ENCODE measurements at places on chromosomes 3 and 15. TPM values are rescaled to one million over a fixed set of nuclear protein-coding genes. Genes with fewer than 3 reads are reported as not detected.

MYEF2 gene
- 8.4 TPM for total RNA-seq

DNA sequence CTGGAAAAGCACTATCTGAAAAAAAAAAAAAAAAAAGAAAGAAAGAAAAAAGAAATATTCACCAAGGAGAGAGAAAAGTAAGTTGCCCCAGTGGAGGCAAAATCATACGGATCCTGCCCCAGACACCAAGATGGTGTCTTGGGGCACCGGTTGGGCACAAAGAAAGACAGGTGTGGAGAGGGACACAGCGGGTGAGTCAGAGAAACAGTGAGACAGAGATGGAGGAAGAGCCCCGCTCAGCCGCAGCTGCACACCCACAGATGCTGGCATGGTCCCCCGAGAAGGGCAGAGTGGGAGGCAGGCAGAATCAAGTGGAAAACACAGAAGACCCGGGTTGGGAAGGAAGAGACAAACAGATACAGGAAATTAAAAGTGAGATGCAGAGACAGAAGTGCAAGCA is 129.7 kb upstream of the SMAD3 start:
- no peak for DNase-seq

- peak; percentile 24 for DNase-seq
Measured at GRCh38 chr15:33211176-33211808, 16.8 kb upstream of the FMN1 start.

DNA sequence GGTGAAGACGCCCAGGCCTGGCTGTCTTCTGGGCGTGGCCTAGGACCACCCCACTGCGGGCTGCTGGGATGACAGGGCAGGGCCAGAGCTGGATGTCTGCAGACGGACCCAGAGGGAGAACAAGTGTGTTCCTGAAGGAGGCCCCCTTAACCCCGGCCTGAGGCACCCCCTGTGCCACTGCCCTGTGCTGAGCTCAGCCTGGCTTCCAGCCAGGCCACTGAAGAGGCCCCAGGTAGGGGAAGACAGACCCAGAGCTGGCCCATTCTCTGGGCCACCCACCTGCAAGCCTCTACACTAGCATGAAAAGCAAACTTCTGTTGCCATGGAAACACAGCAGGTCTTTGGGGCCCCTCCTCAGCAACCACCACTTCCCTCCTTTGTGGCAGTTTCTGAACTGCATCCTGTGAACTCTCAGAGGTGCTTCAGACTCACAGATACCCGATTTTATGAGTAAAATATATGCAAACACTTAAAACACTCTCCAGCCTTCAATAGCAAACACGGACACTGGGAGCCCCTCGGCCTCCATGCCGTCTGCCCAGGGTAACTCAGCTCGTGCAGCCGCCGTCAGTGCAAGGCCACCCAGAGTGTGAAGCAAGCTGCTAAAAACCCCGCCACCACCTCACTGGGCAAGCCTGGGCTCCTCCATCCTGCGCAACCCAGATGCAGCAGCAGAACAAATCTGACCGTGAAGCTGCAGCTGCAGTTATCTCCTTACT is 42.5 kb downstream of the CMTM6 start:
- peak; percentile 68 for DNase-seq

SLCO2A1 gene
- total RNA-seq: 10.7 TPM

MYRIP gene
- 30.0 TPM for total RNA-seq

DNA sequence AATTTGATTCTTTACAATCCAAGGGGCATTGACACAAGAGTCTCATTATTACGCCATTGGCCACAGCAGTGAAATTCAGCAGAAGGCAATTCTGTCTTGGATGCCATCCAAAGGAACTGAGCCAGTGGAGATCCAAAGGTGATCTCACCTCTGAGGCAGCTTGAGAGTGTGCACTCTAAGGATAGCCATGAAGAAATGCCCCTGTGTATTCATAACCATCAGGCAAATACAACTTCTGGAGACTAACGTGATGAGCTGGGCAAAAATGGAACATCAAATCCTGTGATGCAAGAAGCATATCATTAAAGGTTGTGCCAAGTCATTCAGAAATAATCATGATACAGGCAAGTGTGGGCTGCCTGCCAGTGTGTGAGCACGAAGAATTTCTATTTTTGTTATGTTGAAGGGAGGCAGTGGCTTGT is 41.4 kb downstream of the ROBO2 start:
- DNase-seq: peak; percentile 4

- no peak for DNase-seq
Measured at GRCh38 chr3:78844307-78844706, 923.5 kb downstream of the ROBO1 start.

SLC27A2 gene
- total RNA-seq: 7.1 TPM

- DNase-seq: no peak
Measured at GRCh38 chr3:129006864-129007263, 5.8 kb downstream of the EFCC1 start.

DNA sequence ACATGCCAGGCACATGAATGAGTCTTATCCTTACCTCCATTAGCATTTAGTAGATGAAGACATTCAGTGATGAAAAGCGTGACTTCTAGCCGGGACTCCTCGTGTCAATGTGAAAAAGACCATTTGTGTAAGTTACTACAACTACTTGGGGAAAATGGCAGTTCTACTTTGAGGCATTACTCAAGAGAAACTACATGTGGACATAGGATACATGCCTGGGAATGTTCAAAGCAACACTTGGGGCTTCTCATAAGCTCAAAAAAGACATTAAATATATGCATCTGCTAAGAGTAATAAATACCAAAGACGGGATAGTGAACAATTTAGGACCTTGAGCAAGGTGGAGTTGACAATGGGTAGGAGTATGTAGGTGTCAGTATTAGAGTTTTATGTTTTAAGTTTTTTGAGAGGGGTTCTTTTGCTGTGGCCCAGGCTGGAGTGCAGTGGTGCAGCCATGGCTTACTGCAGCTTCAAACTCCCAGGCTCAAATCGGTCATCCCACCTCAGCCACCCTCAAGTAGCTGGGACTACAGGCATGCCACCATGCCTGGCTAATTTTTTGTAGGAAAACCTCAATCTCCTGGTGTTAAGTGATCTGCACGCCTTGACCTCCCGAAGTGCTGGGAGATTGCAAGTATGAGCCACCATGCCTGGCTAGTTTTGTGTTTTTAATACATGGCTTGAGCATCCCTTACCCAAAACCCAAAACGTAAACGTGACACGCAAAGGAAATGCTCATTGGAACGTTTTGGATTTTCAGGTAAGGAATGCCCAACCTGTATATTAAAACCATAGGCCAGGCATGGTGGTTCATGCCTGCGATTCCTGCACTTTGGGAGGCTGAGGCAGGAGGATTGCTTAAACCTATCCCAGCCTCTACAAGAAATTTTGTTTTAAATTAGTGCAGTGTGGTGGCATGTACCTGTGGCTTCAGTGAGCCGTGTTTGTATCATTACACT is 3.9 kb downstream of the RPLP1 start:
- DNase-seq: no peak

- no peak for DNase-seq
Measured at GRCh38 chr3:170256597-170256996, 34.4 kb downstream of the PRKCI start.

DNA sequence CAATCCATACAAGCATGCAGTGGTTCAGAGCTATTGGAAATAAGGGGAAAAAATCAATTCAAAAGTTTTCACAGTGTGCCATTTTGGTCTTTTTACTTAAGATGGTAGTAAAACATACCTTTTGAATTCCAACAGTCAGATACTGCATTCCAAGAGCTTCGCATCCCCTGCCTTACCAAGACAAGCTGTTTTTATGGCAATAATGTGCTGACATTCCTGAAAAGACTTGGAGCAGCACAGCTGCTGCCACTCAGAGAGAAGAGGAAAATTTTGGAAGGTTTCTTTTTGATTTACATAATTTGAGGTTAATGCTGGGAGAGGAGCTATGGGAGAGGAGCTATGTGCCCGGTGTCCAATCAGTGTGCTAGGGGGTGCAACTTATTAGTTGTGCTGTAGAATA is 148.3 kb downstream of the FEZF2 start:
- no peak for DNase-seq

DNA sequence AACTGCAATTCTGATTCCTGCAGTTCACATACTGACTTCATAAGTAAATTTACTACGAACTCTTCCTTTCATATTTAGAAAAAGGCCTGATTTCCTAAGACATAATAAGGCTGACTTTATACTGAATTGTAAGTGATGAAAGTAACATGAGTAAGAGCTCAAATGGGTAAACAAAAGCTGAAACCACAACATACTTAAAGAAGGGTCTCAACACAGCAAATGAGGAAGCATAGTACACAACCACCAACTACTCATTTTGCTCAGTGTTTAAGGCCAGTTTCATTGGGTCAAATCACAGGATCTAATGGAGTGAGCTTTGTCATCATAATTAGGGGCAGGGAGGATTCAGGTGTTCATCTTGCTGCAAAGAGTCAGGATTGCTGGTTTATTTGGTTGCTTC is 81.4 kb downstream of the SETD2 start:
- no peak for DNase-seq

- peak; percentile 42 for DNase-seq
Measured at GRCh38 chr3:129576514-129577352, 29.7 kb downstream of the PLXND1 start.

GRCh38 chr3:126116526-126116925 is 32.6 kb upstream of the SLC41A3 start:
- DNase-seq: no peak

DNA sequence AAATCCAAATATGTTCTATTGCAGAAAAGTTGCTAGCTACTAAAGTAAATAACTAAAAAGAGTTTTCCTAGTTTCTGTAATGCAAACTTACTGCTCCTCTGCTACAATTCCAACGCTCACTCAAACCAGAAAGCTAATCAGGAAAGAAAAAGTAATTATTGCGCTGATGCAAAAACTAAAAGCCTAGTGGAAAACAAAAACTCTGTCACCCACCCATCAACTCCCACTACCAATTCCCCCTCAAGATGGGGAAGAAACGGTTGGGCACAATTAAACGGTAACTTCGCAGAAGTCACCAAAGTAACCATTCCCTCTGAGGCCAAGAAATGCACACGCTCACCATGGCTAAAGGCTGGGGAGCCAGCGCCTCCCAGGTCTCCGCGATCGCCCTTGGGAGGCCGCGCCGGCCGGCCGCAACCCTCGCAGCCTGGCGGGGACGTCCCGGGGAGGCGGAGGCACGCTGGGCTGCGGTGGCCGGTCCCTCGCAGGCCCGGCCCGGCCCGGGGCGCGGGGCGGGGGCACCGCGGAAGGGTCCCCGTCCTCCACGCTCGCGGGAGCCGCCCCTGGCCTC is 684 bp downstream of the SLTM start:
- DNase-seq: peak; percentile 55

DNA sequence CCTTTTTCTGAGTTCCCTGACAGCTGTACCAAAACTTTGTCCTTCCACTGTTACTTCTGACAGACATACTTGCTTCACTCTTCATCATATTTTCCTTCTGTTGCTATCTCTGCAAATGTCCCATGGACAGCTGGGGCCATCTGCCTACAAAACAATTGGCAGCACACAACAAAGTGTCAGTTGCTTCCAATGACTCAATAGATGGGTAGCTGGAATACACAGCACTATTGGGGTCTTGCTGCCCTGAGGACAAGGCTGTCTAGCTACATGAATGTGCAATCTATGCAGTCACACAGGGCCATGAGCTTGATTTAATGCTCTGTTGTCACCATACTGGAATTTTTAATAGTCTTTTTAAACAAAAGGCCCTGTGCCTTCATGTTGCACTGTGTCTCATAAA is 192.8 kb downstream of the DTWD1 start:
- DNase-seq: no peak

PLIN1 gene
- total RNA-seq: under 0.01 TPM

DNA sequence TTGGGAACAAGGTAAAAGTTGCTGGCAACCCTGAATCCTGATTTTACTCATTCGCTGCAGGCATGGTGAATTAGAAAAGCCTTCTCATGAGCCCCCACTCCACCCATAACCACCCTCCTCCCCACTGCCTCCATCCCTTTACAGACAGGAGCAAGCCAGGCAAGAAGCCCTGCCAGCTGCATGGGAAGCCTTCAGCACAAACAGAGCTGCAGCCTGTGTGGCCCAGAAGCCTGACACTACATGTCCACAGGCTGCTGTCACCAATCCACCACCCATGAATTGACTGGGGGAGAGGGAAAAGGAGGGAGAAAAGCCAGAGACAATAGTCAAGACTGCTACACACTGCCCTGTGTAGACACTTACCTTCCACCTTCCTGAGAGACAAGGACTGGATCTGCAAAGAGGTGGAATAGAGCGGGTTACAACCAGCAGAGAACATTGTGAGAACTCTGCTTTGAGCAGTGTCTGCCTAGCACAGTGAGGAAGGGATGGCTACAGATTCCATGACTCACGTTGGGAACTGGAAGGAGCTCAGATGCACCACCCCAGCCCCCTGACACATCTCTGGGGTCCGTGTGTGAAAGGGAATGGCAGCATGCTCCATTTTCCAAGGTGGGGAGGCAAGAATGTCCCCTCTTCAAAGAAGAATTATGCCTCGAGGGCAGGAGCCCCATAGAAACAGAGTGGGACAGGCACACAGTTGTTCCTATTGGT is 33.9 kb downstream of the DZIP1L start:
- no peak for DNase-seq

DOCK3 gene
- under 0.01 TPM for total RNA-seq

DNA sequence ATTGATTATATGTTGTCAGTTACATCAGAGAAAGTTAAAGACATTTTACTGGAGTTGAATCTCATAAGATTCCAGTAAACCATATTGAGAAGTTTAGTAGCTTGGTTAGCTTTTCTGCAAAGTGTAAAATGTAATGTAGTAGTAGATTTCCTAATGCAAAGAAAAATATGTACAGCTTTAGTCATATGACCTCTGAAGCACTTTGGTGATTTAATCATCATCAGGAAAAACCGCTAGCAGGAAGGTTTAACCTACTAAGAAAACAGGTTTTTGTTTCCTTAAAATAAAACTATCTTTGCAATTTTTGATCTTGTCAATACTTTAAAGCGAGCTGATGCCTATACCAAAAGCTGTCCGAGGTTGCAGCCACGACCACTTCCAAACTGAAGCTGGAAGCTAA is 364.6 kb upstream of the ZNF385D start:
- DNase-seq: no peak

GRCh38 chr3:43785551-43785950 is 94.8 kb downstream of the ABHD5 start:
- no peak for DNase-seq

DNA sequence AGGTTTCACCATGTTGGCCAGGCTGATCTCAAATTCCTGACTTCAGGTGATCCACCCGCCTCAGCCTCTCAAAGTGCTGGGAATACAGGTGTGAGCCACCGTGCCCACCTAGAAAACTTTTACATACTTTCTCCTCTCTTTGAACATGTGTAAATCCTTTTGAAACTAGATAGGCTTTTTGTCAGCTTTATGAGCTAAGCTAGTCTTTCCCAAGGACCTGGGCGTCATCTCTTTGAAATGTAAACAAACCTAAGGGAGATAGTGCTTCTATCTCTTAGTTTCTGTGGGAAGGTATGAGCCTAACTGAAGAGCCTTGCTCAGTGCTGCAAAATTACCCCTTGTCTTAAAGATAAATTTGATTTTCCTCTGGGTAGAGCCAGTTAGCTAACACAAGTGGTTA is 4.8 kb downstream of the CX3CR1 start:
- DNase-seq: no peak
